ENCODE measurements at places on chromosomes 16 and 17.

DNA sequence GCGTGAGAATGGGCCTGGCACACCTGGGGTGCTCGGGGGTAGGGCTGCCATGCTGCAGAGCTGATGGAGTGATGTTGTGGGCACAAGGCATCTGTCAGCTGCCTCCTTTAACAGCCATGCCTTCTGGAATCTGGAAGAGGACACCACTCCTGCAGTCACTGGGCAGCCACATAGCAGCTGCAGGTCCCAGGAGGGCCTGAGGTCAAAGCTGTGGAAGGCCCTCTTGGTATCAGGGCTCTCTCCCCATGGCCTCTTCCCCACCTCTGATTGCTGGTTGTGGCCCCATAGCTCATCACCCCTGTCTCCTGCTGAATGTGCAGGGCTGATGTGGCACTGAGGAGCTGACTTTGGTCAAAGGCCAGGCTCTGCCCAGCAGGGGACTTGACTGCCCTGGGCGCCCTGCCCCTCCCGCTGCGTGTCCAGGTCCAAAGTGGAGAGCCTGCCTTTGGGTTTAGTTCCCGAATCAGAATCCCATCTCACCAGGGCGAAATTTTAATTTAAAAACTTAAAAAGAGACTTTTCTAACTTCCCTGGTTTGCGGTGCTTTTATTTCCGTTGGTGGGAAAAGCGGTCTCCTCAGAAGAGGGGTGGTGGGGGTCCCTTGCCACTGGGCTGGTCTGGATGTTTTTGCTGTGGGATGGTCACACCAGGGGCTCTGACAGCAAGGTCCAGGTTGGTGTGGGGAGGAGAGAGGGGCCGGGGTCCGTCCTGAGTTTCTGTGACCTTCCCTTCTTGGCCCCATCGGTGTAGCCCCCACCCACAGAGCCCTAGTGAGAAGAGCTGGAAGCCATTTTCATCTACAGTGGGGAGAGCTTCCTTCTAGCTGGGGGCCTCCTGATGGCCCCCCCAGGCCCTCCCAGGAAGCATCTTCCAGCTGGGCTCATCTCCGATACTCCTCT lies 5.9 kb downstream of the UBALD2 start:
- no peak for DNase-seq

- no peak for DNase-seq
These were observed 60.1 kb upstream of the DYNLRB2 start for GRCh38 chr16:80480664-80481063.

DNA sequence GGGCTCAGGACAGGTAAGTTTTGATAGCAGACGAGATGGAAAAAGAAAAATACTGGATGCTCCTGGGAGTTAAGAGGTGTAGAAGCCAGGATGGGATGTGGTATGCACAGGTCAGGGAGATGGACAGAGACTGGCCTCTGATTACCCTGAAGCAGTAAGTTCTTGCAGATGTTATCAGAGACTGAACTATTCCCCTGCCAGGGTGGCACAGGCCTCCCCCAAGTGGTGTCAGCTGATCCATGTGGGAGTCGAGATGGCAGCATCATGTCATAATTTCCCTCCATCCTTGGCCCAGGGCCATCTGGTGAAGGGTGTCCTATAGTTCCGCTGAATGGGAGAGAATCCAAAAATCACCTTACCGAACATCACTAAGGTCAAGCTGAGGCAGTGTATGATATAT lies 14.1 kb upstream of the NKD1 start:
- peak; percentile 3 for DNase-seq

GRCh38 chr17:21524211-21524591 lies 148.0 kb downstream of the KCNJ12 start:
- no peak for DNase-seq

- no peak for DNase-seq
These were observed 15.5 kb downstream of the CDH1 start for GRCh38 chr16:68752602-68753001.

- no peak for DNase-seq
These were observed 101.2 kb downstream of the ZNF423 start for GRCh38 chr16:49754495-49755312.

- DNase-seq = peak; percentile 23
These were observed 1.7 kb downstream of the IL4R start for GRCh38 chr16:27315333-27316037.

DNA sequence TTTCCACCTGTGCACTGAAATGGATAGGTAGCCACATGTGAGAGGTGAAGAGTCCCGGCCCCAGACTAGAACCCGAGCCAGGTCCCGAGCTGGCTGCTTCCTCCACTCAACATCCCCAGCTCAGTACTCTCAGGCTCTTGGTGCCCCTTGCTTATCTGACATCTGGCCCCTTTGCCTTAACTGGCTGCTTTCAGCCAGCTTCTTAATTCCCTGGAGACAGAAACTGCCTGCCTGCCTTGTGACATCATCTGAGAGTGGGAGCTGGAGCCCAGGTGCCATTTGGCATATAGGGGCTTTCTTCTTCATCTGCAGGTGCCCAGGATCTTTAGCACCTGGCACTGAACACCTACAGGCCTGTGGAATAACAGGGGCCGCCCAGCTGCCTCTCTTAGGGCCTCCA lies 8.9 kb downstream of the CHAD start:
- DNase-seq = no peak

DNA sequence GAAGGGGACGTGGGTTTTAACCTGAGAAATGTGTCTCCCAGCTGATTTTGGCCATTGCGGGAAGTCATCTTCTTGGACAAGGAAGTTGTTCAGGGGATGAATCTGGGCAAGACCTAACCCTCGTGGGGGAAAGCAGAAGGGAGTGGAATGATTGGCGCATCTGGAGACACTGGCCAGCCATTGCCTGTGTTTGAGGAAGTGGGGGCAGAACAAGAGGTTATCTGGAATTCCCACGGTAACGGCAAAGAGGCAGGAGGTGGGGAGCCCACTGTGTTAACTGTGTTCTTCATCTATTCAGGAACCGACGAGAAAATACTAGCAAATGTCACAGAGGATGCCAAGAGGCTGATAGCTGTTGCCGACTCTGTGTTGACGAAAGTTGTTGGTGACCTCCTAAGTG lies 66.9 kb downstream of the RNF213 start:
- no peak for DNase-seq

DNA sequence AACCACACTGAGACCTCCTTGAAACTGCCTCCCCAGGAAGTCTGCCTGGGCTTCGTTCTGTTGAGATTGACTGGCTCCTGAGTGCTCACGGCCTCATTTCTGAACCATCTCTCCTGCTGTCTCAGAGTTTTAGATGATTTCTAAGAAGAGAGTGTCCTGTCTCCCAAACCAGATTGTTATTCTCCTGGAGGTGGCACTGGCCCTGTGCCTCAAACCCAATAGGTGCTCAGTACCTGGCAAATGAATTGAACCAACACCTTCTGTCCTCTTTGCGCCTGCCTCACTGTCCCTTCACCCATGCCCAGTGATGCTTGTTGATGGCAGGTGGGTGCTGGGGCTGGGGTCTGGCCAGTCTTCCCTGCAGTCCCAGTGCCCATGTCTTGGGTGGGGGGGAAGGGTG lies 36.3 kb upstream of the C1QL1 start:
- DNase-seq = no peak

DNA sequence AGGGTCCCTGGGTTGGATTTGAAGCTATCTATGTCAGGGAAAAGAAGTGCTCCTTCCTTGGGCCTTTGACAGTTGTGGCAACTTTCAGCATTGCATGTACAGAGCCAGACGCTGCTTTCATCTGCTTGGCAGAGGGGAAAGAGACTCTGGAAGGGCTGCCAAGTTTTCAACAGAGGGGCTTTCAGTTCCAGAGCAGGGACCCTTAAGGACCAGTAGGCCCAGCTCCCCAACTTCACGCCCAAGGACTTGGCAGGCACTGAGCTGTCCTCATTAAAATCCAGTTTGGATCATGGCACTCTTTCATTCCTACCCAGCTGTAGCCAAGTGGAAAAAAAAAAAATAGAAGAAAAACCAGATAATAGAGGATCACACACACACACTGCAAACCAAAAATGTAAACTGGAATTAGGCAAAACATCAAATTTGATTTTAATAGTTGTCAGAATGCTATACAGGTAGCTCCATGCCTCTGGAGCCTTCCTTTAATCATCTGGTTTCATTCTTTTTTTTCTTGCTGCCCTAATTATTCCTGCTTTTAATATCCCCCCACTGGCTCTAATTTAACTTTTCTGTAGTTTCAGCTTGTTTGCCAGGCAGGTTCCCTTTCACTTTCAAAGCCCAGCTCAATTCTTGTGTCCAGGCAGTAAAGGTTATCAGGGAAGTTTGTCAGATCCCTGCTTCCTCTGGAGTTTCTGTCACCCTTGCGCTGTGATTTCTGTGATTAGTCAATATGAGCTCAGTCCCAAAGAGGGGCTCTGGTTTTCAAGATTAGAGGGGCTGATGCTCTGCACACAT lies 702.6 kb upstream of the CDH8 start:
- DNase-seq = no peak

DNA sequence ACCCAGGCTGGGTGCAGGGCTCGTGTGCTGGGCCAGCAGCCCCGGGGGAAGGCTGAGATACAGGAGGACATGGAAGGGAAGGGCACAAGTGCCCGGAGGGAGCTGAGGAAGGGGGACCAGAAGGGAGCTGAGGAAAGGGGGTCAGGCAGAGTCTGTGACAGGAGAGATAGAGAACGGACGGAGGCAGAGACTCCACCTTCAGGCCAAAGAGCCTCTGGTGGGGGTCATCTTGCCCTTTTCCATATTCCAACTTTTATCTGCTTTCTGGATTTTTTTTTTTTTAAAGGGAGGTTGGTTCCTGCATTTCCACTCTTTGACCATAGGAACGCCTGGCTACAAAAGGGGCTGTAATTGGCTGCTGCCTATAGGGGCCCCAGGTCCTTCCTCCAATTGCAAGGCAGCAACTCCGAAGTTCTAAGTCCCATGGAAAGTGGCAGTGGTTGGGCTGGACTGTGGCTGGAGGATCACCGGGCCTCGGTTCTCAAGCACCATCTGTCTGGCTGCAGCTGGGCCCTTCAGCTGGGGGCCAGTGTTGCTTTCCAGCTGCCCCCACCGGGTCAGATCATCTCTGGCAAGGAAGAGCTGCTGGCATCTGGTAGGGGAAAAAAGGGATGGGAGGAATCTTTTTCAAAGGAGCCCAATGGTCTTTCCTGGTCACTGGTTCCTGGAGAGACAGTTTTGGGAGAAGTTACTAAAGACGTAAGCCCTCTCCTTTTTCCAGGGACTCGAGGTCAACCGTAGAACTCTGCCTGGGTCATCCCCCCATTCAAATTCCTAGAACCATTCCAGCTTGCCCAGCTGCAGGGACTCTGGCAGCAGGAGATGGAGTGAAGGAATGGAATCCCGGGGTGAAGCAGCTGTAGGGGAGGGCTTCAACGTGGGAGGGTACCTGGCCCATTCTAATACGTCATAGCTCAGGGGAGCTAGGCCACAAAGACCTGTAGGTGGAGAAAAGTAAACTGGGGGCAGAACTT lies 13.1 kb upstream of the MRPS23 start:
- DNase-seq = no peak

GRCh38 chr16:64841071-64841470 lies 280.8 kb downstream of the CDH11 start:
- no peak for DNase-seq

DNA sequence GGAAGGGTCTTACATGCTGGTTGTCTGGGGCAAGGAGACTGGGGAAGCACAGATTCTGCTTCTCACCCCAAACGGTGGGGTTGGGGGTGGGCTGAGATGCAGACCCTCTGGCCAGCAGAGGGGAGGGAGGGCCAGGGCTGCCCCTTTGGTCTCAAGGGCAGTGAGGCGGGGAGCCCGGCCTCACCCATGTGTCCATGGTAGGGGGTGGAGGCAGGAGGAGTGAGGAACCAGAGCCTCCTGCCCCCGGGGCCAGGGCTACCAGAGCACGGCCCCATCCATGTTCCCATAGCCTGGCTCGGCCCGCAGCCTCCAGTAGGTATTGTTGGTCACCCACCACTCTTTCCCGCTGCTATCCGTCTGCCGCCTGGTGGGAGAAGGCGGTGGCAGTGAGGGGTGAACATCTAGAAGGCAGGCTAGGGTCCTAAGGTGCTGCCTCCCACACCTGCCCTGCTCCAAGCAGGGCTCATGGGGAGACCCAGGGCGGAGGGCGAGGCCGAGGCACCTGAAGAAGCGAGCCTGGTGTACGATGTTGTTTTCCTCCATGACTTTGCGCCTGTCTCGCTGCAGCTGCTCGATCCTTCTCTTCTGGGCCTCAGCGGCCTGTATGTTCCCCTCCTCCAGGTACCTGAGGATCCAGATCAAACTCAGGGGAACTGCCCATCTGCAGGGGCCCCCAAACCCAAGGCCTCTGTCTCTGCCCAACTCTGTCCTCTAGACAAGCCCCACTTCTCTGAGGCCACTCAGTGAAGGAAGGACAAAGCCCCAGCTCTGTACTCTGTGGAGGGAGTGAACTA lies 13.4 kb downstream of the OSBPL7 start:
- no peak for DNase-seq

DNA sequence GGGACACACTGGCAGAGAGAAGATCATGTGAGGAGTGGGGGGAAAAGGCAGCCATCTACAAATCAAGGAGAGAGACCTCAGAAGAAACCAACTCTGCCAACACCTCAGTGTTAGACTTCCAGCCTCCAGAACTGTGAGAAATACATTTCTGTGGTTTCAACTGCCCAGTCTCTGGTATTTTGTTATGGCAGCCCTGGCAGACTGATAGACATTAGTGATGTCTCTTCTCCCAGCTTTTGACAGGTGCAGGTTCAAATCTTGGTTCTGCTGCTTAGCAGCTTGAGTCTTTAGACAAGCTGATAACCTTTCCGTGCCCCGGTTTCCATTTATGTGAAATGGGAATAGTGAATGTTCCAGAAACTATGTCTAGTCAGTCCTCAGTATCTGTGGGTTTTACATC lies 199.5 kb downstream of the SNX29 start:
- no peak for DNase-seq

DNA sequence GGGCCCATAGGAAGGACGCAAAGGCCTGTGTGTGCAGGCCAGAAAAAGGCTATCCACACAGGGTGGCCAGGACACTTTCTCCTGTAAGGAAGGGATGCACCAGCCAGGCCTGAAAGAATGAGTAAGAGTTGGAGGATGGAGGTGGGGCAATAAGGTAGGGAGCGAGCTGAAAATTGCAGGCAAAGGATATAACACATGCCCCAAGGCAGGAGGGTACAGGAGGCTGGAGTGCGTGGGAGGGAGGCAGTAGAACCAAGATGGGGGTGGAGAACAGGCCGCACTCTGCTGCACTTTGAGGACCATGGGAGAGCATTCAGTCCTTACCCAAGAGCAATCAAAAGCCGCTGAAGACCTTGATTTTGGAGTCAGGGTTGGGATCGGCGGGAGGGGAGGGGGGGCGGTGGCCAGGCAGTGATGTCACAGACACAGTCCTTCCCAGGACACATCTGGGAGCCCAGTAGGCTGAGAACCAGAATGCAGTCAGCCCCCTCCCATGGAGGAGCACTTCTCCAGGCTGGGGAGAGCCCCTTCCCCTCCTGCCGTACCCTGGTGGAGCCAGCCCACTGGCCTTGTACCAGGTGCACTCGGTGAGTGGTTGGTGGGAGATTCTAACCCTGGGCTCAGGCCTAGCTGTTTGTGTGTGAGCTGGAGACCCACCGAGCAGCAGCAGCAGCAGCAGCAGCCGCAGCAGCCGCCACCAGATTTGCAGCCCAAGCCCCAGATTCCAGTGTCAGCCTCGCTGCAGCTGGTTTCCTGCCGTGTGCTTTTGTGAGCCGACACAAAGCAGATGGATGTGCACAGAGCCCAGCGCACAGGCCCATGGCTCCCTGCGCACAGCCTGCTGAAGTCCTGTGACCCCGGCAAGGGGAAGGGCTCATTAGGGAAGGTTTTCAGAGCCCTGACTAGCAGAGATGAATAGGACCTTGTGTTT lies 17.5 kb downstream of the ANKRD40 start:
- no peak for DNase-seq

- no peak for DNase-seq
These were observed 104.0 kb downstream of the MRM1 start for GRCh38 chr17:36705283-36705795.

GRCh38 chr17:66957343-66957742 lies 7.2 kb upstream of the CACNG4 start:
- DNase-seq = no peak

Measured in ascending aorta (tissue), 2 donors.